ENCODE measurements at places on chromosomes 6 and 20.

DNA sequence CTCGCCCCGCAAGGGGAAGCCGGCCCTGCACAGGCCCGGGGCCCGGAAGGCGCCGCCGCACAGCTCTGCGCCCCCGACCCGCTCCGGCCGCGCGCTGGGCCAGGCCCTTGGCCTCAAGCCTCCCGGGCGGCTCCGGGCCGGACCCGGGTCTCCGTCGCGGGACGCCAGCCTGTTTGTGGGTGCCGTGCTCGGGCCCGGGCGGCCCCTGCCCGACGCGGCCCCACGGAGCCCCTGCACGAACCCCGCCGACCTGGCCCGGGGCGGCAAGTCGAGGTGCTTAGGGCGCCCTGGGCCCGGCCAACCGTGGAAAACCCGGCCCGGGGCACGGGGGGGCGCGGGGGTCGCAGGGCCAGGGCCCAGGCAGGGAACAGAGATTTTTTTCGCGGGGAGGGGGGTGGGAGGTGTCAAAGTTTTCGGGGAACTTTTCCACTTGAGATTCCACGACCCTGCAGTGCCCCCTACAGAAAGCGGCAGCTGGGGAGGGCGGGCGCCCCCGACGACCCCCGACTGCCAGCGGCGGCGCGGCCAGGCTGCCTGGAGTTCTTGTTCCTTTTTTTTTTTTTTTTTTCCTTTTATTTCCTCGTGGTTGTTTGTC lies 805 bp upstream of the STX16 start:
- no peak for DNase-seq

- no peak for DNase-seq
These were observed 39.6 kb upstream of the AFDN start for GRCh38 chr6:167786853-167787675.

DNA sequence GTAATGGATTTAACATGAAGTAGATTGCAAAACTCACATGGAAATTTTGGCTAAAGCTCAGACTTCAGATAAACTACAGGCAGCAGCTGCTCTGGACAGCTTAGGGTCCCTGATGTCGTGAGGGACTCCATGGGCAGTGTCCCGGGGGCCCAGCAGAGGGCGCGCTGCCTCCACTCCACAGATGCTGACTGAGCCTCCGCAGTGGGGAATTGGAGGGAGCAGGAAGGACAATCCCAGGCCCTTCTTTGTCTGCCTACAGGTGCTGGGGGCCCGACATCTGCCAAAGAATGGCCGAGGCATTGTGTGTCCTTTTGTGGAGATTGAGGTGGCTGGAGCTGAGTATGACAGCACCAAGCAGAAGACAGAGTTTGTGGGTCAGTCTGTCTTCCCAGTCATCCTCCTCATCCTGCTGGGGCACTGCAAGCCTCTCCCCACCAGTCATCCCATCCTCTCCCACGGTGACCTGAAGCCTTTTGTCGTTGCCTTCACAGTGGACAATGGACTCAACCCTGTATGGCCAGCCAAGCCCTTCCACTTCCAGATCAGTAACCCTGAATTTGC lies 35.9 kb downstream of the PLCG1 start:
- DNase-seq: no peak

DNA sequence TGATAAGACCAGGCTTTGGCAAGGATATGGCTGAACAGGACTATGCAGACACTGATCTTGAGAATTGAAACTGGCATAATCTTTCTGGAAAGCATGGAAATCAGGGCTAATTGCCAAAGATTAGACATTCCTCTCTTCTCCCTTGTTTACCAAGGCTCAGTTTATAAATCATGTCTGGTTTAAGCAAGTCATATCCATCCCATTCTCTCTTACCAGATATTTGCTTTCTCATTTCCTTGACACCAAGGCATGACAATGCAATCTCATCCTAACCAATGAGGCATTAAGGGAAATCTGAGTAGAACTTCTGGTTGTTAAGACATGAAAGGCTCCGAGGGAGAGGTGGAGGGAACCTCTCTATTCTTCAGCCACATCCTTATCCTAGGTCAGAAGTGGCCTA lies 110.3 kb upstream of the CEP85L start:
- DNase-seq: no peak

GRCh38 chr20:56626367-56627121 lies 2.6 kb upstream of the TFAP2C start:
- no peak for DNase-seq

DNA sequence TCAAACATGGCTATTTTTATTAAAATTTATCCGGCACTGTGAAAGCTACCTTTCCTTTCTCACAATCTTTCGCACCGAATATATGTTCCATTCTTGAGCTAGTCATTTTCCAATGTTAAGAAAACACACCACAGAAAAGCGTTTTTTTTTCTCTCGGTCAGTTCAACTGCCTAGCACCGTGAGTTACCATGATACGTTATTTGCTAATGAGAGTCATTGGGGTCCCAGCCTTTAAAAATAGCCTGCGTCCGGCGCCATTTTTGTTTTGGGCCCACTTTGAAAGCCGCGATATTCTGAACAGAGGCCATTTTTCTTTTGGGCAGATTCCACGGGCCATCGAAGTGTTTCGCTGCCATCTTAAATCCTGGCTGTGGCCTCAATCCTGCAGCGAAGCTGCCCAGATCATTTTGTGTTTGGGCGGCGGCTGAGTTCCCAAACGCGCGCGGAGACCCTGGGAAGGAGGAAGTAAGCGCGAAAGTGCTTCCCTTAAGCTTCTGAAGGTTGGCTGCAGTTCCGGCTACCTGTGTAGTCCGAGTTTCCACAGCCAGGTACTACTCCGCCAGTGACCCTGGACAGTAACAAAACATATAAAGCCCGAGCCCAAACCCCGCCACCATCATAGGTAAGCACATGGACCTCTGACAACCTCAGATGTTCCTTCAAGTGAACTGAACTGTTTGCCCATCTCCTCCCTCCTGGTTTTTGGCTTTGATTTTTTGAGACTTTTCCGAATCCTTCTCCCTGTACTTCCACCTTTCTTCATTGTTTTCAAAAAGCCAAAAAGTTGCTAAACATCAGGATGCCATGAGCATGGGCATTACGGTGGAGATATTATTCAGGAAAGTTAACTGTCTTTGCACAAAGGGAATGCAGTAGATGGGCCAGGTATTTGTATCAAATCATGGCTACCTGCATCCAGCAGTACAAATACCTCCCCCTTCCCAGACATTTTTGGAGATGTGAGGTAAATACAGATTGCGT lies at the start of gene SLX4IP:
TSS of gene SLX4IP (plus strand) at position 474 of the 981 bp plus-strand sequence. CDS start 22,900 bp downstream, outside the sequence.
- no peak for DNase-seq

- DNase-seq: no peak
These were observed 70.4 kb upstream of the KCNQ5 start for GRCh38 chr6:72551470-72551869.

DNA sequence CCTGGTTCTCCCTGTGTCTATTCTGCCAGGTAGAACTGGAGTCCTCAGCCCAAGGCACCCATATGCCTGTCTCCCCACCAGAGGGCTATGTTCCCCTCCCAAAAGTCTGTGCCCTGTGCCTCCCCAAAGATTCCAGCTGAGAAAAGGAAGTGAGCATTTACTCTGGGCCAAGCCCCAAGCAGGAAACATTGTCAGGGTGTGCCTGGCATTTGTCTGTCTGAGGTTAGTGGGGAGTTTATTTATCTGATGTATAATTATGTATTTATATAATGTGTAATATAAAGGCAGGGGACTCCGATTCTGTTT lies 5.6 kb downstream of the GDF5 start:
- DNase-seq: no peak

GRCh38 chr6:30327232-30327746 lies 562 bp downstream of the TRIM39 start:
- DNase-seq: no peak

GRCh38 chr6:15642276-15642675 lies 20.6 kb downstream of the DTNBP1 start:
- no peak for DNase-seq

DNA sequence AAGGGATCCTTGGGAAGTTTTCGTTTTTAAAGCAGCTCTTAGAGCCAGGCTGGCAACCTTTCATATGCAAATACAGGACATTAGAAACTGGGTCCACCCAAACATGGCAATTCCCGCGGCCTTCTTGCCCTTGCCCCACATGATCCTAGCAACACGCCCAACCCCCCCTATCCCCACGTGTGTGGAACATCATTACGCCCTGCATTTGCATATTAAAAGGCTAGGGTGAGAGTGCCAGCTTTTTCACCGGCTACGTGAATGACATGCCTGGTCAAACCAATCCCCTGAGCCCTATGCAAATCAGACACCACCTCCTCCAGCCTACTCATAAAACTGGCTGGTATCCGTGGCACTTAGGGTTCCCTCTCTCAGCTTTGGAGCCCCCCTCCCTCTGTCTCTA lies 88.1 kb downstream of the TNFRSF21 start:
- no peak for DNase-seq

DNA sequence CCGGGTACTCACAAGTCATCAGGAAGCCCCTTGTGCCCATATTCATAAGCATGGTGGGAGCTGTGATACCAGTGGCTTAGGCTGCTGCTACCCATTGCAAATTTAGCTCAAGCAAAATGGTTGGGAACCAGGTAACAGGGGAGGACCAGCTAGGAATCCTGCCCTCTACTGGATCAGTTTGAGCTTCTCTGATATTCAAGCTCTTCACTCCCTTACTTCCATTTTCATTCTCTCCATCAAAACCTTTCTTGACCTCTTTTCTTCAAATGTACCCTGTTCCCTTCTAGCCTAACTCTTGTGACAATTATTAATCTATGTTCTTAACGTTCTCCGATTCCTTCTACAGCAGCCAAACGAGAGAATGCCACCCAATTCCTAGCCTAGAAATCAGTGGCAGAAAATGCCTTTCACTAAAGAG lies 9.7 kb downstream of the NOL7 start:
- DNase-seq: no peak

- no peak for DNase-seq
These were observed 32.9 kb downstream of the ZBTB2 start for GRCh38 chr6:151358475-151358874.

GRCh38 chr6:80742481-80742880 lies 636.0 kb downstream of the BCKDHB start:
- DNase-seq: no peak

DNA sequence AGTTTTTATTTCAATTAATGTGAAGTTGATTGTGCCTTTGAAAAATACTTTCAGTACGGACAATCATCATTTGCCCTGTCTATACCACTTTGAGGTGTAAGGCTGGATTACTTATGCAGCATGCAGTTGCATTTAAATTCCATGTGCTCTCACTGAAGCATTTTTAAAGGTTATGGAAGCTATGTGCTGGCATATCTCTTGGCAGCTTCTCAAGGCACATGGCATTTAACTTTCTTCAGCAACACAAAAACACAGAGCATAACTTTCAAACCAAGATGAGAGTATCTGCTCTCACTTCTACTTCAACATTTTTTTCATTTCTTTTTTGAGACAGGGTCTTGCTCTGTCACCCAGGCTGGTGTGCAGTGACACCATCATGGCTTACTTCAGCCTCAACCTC lies 360.6 kb upstream of the RUNX2 start:
- no peak for DNase-seq

DNA sequence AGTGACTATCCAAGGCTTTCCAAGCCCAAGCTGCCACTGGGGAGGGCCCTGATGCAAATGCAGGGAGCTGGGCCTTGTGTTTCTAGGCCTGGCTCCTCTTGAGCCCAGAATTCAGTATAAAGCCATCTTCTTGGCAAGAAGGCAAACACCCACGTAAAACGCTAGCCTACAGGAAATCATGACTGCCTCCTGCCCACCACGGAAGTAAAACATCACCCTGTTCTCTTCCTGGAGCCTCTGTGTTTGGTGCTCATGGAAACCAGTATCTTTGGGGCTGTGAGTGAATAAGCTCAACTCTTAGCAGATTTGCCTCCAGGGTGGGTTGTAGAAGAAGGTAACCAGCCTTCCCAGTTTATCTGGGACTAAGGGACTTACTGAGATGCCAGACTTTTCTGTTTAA lies 271.0 kb downstream of the ZNF217 start:
- DNase-seq: no peak

- DNase-seq: no peak
These were observed 338.3 kb upstream of the CHD6 start for GRCh38 chr20:41956338-41957074.

- no peak for DNase-seq
These were observed 13.1 kb downstream of the RNF8 start for GRCh38 chr6:37366910-37367309.

GRCh38 chr6:96468681-96469224 lies 52.9 kb upstream of the UFL1 start:
- DNase-seq: no peak

- no peak for DNase-seq
These were observed 50.0 kb downstream of the SASH1 start for GRCh38 chr6:148392671-148393070.
